Activated naive CD4-positive, alpha-beta T cell treated with anti-CD3 and anti-CD28 coated beads for 36 hours (primary cell): ENCODE measurements at places on chromosomes 7 and 10.
A peak's percentile ranks its signal among the peaks of the same experiment; 100 is the strongest.

- peak; percentile 33 for DNase-seq
These were observed at the start of gene PAX2 for GRCh38 chr10:100744987-100745881. TSS of gene PAX2 (plus strand) at chr10:100745582. CDS start at chr10:100746261, 679 bp downstream.

GRCh38 chr7:74069790-74070618 is 13.6 kb upstream of the LIMK1 start:
- DNase-seq, result no peak

- no peak for DNase-seq
These were observed 282.1 kb upstream of the LRGUK start for GRCh38 chr7:133845005-133845404.

DNA sequence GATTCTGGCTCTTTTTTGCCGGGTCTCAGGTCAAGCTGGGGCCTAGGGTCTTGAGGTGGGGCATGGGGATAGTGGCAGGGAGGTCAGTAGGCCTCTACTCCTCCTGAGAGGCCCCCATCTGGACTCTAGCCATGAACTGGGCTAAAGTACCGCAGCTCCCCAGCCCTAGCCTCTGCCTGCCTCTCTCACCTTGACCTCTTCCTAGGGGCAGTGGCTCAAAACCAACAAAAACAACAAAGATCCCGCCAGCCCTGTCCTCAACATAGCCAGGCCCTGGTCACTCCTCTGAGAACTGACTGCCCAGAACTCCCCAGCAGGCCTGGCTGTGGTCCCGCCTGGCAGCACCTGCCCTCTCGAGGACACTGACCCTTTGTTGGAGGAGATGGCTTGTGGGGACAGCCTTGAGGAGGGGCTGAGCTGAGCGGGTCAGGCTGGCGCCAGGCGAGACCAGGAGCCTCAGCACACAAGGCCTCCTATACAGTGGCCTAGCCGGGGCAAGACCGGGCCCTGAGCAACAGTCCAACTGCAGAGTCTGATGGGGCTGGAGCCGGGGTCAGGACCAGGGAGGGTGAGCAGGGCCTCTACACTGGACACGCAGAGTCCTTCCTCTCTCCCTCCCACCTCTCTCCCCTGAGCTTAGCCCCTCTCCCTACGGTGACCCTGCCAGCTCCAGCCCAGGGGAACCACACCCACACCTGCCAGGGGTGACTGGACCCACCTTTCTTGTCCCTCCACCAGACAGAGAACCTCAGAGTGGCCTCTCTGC is 11.6 kb upstream of the PPIF start:
- no peak for DNase-seq

DNA sequence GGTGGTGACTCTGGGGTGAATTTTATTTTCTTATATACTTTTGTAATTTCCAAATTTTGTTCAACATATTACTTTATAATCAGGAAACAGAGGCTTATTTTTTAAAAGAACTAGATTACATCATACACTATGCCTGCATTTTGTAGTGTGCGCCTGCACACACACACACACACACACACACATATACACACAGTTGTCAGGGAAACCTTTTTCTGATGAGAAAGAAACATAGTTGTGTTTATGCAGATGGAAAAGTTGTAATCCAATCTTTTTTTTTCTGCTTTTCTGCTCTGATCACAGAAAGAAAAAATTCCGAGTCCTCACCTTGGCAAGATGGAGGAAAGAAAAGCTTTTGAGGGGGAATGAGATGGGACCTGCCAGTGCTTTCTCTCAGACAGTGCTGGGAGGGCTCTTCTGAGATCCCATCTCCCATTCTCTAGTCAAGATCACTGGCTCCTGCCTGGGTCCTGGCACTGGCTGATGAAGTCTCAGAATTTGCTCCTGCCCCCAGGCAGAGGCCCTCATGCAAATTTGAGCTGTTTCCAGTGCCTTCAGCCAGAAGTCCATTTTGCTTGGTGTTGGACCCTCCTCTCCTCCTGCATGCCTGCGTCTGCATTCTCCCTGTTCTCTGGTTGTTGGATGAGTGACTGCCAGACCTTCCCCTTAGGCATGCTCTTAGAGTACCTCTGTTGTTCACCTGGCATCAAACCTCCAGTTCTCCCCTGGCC is 59.7 kb downstream of the TLL2 start:
- DNase-seq, result no peak

- no peak for DNase-seq
These were observed 137.0 kb downstream of the NEUROD6 start for GRCh38 chr7:31203551-31203950.

GRCh38 chr7:2016761-2017480 is 215.8 kb downstream of the MAD1L1 start:
- DNase-seq, result no peak

DNA sequence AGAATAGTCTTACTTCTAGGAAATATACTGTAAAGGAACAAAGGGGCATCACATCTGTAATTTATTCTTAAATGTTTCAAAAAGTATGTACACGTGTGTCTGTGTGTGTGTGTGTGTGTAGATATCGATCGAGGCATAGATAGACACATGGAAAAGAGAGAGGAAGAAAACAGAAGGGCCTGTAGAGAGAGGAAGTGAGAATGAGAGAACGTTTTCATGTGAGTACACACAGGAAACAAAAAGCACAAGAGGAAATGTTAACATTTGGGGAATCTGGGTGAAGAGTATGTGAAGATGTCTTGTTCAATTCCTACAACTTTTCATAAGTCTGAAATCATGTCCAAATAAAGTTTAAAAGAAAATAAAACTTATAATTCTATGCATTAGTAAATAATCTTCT is 286.5 kb upstream of the SORCS1 start:
- no peak for DNase-seq

- DNase-seq, result no peak
These were observed 16.2 kb upstream of the BLNK start for GRCh38 chr10:96287392-96288105.

DNA sequence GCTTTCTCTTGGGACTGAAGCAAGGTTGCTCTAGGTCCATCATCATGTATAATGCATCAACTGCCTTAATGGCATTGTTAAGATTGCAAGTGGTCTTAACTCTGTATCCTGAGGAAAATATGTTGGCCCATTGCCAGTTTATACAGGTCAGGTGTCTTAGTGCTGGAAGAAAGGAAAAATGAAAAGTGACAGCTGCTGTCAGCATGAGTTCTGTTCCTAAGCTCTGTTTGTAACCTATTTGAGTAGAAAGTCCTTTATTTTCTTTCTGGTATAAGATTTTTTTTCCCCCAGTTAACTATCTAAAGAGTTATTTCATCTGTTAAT is 127.2 kb downstream of the SRI start:
- no peak for DNase-seq

DNA sequence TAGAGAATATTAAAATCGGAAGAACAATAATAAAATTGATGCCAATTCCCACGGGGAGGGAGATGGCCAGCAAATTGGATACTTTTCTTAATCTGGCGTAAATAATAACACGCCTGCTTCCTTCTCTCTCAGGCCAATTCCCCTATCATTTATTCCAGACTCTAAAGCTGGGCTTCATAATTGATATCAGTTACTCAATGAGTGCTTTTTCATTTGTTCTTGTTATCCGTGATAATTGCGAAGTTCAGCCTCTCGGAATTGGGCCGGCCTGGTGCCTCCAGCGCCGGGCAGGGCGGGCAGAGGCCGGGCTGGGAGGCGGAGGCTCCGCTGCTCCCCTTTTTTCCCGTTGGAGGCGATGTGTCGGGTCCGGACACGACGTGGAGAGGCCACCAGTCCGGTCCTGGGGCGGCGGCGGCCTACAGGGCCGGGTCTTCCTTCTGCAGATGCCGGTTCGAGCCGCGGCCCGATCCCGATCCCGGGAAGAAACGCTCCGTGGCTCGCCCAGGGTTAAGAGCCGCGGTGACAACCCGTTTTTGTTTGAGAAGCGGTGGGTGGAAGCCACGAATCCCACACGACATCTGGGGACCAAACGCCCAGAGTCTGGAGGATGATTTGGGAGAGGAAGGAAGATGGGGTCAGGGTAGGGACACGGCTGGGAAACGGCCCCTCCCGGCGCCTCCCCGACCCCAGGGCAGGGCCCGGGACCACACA is 13.6 kb downstream of the UNCX start:
- no peak for DNase-seq

- DNase-seq, result no peak
These were observed 91.2 kb upstream of the CCZ1B start for GRCh38 chr7:6917258-6917657.

- DNase-seq, result no peak
These were observed 64.2 kb downstream of the TAX1BP1 start for GRCh38 chr7:27804139-27804538.

GRCh38 chr7:123439191-123439590 is 95.2 kb downstream of the IQUB start:
- DNase-seq, result no peak

DNA sequence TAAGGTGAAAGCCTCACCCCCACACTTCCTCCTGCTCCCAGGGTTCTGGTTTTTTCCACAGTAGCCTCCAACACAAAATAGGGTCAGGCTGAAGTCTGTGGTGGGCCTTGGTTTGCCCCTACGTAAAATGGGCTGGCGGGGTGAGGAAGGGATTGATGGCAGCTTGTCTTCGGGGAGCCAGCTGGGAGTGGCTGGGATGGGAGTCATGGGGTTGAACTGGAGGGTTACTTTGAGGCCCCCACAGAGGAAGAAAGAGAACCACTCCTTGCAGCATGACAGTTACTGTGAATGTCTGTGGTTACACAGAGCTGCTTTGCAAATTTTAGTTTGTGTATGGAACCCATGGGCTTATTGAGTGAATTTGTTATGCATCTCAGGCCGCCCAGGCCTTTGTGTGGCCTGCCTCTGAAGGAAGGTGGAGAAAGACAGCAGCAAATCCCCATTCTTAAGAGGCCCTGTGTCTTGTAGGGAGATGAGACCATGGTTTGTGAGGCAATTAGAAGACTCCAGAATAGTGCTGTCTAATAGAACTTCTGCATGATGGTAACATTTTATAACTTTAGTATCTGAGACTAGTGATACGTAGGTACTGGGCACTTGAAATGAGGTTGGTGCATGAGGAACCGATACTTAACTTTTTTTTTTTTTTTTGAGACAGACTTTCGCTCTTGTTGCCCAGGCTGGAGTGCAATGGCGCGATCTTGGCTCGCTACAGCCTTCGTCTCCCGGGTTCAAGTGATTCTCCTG is 8.1 kb downstream of the TRIM8 start:
- DNase-seq, result no peak

DNA sequence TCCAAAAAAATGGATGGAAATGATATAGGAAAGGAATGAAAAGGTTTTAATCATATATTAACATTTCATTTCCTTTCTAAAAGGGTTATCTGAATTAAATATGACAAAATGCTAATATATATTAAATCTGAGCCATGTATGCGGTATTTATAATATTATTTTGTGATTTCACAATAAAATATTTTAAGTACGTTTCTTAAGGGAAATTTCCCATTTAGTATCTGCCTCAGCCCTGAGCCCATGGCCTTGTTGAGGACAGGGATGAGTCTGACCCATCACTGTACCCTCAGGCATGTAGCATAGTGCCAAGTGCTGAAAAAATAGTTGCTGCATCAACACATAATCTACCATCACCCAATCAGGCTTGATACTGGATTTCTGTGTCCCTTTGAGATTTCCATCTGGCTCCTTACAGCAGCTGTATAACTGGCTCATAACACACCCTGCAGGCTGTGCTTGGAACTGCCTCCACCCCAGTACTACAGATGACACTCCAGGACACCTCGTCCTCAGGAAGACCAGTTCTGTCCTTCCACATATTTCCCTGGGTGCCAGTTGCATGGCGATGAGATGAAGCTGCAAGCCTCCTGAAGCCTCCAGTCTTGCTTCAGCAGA is 59.4 kb upstream of the ASAH2 start:
- DNase-seq, result peak; percentile 31

- DNase-seq, result no peak
These were observed 11.1 kb downstream of the SLC35G1 start for GRCh38 chr10:93904901-93905300.

DNA sequence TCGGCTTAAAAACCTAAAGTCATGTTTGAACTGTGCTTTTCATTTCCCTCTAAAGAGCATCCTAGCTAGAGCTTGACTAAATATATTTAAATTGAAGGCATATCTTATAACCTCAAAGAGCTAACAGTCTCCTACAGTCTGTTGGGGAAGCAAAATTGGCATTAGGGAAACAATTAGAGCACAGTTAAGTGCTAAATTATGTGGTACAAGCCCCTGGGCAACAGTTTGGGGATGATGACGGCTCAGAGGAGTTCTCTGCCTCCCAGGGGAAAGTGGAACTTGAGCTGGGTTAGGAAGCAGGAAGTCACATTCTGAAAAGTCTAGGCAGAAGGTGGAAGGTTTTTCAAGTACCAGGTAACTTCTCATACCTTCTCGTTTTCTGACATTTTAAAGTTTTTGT is 18.6 kb upstream of the GOT1 start:
- no peak for DNase-seq

DNA sequence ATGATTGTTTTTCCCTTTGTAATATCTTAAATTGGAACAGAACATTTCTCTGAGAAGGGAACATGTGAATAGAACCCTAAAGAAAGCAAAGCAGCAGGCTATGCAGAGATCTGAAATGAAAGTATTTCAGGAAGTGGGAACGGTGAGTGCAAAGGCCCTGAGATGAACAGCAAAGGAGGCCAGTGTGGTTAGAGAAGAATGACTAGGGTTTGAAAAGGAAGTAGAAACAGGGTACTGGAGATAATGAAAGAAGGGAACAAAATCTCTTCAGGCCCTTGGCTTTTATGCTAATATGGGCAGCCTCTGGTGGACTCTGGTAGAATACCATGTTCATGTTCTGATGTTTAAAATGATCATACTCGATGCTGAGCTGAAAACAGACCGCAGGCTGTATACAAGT is 22.2 kb downstream of the ARHGAP21 start:
- no peak for DNase-seq

- peak; percentile 96 for DNase-seq
These were observed 1.7 kb downstream of the ADAM8 start for GRCh38 chr10:133274751-133275683.

DNA sequence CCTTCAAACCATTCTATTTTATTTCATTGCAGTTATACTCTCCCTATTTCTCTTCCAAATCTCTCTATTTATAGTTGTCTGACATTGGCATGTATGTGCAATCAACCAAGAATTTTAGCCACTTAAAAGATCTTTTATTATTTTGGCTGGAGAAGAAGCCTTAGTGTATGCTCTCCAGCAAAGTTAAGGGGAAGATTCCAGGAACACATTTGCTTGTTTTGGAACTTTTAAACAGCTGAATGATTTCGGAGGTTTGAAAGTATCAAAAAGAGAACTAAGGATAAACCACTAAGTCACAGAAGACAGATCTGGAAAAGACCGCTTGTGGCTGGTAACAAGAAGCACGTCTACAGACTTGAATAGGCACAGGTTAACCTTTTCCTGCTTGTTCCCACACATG is 182.2 kb upstream of the FZD1 start:
- DNase-seq, result no peak
